ENCODE measurements at places on chromosomes 2 and 18. TPM values are rescaled to one million over a fixed set of nuclear protein-coding genes. Genes with fewer than 3 reads are reported as not detected.
A peak's percentile ranks its signal among the peaks of the same experiment; 100 is the strongest.

ACTR3 gene
- 282 TPM for total RNA-seq

CAPN14 gene
- 0.13 TPM for total RNA-seq

SS18 gene
- 78.5 TPM for total RNA-seq

ILKAP gene
- total RNA-seq = 65.1 TPM

IL1A gene
- total RNA-seq = 6.3 TPM

CCDC102B gene
- 12.5 TPM for total RNA-seq

TUBA4B gene
- total RNA-seq = not detected

CKAP2L gene
- total RNA-seq = 48.1 TPM

SATB2 gene
- total RNA-seq = 20.3 TPM

FAM110C gene
- 2.6 TPM for total RNA-seq

HOXD1 gene
- total RNA-seq = not detected

APOB gene
- not detected for total RNA-seq

DNA sequence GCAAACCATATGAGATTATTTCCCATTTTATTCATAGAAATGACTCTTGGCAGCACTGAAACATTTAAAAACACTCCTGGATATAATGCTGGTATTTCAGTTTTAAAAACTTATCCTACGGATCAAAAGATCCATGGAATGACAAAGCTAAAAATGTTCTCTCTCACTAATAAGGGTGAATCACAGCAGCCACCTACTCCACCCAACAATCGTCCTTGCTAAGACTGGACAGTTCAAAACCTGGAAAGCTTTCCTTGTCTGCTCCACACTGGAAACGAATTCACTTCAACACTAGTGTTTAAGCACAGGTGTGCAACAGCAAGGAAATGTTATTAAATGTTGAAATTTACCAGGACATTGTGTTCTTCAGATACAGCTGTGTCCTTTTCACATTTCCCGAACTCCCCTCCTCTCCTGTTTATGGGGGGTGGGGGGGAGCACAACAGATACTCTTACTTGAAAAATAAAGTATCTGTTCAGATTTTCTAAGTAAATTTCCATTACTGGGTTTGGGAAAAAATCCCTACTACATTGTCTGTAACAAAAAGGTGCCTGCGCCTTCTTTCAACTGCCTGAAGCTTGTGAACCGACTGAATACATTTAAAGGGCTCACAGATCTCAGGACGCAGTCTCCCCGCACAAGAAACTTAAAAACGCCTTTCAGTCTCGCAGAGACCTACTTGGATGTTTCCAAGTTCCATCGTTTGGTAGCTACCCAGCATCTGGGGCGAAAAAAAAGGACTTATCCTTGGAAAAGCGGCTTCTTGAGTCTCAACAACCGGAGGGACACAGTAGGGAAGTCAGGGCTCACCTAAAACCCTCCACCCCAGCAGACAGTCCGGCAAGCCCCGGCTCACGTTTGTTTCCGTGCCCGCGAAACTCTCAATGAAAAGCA, 1.3 kb downstream of the YWHAQ start:
- DNase-seq = no peak

DNA sequence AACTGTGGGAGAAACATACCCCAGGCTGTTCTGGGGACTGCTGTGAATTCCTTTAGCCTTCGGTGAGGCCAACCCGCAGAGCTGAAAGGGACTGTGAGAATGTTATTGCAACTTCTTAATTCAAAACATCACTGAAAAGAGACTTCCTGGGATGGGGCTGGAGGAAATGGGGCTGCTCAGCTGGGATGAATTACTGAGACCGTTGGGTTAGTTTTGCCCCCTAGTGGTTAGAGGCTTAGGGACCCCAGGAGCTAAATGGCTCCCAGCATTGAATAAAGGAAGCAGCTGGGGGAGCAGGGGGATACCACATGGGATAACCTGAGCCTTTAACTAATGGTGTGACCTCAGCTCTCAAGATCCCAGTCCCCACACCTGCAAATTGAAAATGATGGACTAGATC, 941.1 kb upstream of the FANCL start:
- DNase-seq = peak; percentile 66

- DNase-seq = peak; percentile 27
Measured at GRCh38 chr2:138780446-138780880, 273 bp upstream of the NXPH2 start.

- DNase-seq = no peak
Measured at GRCh38 chr2:234679741-234680687, 183.1 kb upstream of the ARL4C start.

DNA sequence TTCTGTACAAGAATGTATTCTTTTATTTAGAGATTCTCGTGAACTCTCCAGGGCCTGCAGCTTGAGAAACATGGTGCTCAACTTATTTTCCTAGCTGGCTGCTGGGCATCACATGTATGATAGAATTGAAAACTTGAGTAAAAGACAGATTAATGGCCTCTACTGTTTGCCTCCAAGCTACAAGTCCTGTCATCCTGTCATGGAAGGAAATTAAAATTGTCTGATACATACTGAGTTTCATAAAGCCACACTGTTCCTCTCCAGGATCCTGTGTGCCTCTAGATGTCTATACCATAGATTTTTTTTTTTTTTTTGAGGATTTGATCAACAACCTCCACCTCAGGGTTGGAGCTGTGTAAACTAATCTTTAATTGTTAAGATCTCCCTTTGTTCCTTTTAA, 38.5 kb downstream of the UPP2 start:
- DNase-seq = no peak

DNA sequence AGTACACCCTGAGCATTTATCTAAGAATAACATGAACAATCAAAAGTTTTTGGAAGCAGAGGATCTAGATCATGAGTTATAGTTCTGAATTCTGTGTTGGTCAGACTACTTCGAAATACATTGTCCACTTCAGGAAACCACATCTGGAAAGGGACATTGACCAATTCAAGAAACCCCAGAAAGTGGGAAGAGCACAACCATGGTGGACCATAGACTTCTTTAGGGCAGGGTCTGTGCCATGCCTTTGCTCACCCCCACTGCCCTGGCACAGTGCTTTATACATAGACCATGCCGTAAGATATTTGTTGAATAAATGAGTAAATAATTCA, 44.3 kb upstream of the CYP1B1 start:
- no peak for DNase-seq

- no peak for DNase-seq
Measured at GRCh38 chr2:240309214-240309613, 126.2 kb upstream of the GPC1 start.

GRCh38 chr2:191366199-191366598, 121.0 kb downstream of the MYO1B start:
- DNase-seq = no peak

DNA sequence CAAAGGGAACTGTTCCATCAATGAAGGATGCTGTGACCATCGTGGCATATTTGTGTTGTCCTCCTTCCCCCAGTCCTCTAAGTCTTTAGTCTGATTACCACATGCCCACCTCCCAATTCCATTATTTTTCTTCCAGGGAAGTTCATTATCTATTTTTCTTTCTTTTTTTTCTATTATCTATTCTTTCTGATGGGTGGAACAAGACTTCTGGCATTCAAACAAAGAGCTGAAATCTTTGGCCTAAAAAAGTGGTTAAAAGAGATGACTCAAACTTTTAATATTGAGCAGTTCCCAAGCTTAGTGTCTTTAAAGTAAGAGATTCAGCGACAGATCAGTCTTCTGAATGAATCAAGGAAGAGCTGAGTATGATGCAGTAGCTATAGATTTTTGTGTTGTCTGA, 66.6 kb downstream of the DIS3L2 start:
- no peak for DNase-seq

- DNase-seq = no peak
Measured at GRCh38 chr18:36758623-36759022, 70.2 kb downstream of the TPGS2 start.

DNA sequence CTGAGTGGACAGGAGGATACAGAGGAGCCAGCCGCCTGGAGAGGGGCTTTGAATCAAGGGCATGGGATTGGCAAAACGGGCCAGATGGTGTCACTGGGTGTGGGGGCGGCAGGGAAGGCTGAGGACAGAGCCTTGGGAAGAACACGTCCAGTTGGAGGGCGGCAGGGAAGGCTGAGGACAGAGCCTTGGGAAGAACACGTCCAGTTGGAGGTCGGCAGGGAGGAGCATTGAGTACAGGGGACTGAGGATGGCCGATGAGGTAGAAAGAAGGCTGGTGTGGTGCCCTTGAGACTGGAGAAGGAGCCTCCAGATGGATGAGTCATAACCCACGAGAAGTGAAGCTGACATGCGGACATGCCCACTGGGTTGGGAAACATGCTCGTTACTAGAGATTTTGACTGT, 4.5 kb downstream of the HES6 start:
- DNase-seq = no peak

GRCh38 chr18:8140841-8141501, 468.3 kb upstream of the RAB12 start:
- no peak for DNase-seq

GRCh38 chr2:6819668-6820067, 46.0 kb downstream of the CMPK2 start:
- no peak for DNase-seq

- DNase-seq = no peak
Measured at GRCh38 chr2:217222309-217222910, 362.5 kb upstream of the TNP1 start.

- no peak for DNase-seq
Measured at GRCh38 chr2:118464546-118465265, 376.4 kb downstream of the INSIG2 start.
